Osteoblast (primary cell): ENCODE measurements at places on chromosomes 6 and 20.

GRCh38 chr20:31578448-31579138 lies 26.5 kb upstream of the ID1 start:
- no peak for DNase-seq

- no peak for DNase-seq
Measured at GRCh38 chr20:51218603-51219002, 195.7 kb upstream of the KCNG1 start.

- no peak for DNase-seq
Measured at GRCh38 chr6:118606268-118606667, 45.1 kb downstream of the CEP85L start.

DNA sequence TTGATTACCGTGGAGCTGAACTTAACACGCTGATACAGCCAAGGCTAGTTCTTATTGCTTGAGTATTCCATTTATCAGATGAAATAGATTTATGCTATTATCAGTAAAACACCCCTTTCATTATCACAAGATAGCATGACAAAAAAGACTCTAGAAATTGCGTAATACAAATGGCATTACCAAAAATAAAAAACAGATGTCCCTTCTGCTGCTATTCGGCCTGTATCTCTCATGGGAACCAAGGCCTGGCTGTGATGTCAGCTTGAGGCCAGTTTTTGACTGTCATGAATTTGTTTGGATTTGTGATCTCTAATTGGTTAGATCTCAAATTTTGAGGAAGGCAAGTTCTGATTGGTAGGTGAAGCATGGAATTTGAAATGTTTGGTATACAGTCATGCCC lies 25.2 kb downstream of the MEI4 start:
- DNase-seq = no peak

DNA sequence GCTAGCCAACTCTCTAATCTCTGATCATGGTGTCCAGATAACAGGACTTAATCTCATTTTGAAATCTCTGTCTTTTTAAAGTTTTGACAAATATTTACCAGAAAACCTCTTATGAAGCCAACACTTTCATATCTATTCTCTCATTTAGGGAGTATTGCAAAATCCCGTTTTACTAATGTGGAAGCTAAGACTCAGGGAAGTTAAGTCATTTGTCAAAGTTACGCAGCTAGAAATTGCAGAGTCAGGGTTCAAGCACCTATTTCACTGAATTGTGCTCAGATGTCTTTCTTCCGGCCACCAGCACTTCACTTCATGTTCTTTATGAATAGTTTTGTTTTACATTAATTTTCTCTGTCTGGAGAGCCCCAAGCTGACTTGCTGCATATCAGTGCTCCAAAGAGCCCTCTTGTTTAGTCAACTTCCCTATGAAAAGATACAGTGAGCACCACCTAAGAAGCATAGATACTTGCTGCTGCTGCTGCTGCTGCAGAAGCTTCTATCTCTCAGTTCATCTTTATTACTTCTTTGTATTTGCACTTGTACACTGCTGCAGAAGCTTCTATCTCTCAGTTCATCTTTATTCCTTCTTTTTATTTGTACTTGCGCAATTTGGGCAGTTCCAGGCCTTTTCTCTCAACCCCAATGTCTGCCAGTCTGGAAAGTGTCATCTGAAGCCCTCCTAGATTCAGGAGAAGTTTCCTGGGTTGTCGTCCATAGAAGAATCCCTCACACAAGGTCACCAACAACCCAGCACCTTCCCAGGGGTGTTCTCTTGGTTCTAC lies 329.7 kb downstream of the MAFB start:
- DNase-seq = no peak

DNA sequence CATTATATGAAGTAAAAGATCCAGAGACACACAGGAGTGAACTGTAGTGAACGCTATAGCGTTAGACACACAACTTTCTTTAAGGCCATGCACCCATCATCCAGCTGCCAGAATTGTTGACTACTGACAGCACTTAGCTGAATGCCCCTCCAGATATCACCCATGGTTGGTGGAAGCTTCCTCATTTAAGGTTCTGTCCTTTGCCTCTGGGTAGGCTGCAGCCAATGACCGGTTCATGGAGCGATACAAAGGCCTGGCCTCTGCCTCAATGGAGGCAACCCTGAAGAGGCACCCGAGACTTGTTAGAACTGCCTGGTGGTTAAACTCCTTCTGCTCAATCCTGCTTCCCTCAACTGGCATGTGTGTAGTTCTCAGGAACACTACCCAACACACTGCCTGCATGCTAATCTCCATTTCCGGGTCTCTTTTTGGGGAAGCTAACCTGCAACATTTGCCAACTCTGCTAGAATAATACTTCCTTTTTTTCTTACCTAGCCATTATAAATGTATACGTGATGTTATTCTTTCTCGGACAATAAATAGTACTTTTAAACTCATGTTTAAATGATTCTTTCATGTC lies 49.8 kb upstream of the THEMIS start:
- DNase-seq = no peak

GRCh38 chr20:58722877-58723627 lies 30.5 kb downstream of the NPEPL1 start:
- DNase-seq = no peak

DNA sequence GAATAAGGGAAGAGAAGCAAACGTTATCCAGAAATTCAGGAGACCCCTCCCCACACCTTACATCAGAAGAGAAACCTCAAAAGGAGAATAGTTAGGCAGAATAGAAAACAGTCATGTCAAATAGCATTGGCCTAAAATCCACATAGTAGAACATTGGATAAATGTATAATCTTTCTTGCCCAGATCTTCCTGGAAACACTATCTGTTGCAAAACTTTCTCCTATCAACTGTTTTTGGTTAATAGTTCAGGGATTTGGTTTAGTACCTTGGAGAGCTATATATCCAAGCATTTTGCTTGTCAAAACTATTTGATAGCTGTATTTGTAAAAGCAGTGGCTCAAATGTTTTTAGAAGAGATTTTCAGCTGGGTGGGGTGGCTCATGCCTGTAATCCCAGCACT lies 74.3 kb upstream of the PHACTR2 start:
- no peak for DNase-seq

DNA sequence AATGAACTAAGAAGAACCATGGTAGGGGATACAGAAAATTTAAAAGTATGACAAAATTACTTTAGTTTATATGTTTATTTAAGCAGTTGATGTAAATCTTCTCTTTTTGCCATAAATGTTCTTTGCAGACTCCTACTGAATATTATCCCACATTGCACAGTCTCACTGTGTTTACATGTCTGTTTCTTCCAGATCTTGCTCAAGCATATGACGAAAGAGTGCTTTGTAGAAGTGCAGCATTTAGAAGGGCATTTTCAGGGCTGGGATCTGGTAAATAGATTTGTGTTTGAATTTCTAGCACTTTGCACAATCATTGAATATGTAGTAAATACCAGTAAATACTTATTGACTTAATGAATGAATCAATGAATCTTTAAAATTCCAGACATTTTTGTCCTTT lies 152.0 kb upstream of the EPHA7 start:
- DNase-seq = no peak

GRCh38 chr20:57079031-57080005 lies 187.1 kb downstream of the BMP7 start:
- no peak for DNase-seq

DNA sequence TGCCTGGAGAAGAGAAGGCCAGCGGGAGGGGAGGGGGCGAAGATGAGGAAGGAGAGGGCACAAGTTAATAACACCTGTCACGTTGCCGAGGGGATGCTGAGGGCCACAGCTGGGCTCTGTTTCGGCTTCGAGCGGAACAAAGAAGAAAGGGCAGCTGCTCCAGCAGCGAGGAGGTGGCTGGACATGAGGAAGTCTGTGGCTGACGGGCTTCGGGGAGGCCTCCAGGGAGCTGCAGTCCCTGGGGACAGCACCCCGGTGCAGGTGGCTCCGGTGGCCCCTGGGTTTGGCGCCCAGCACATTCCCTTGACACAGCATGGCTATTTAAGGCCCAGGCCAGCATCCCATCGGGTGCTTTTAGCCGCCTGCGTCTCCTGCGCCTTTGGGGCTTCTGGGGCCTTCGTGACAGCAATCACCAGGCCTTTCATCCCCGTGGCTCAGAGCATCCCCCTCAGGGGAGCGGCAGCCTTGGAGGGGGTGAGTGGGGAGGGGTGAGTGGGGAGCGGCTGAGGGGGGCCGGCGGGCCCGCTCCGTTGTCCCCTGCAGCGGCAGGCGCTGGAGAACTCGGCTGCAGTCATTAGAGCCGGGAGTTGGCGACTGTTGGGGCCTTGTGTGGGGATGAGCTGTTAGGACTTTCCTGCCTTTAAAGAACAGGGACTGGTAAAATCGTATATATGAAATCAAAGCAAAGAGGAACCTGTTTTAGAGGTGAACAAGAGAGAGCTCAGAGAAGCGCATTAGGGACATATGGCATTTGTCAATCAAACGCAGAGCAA lies 99.0 kb downstream of the TMEM242 start:
- peak; percentile 84 for DNase-seq

DNA sequence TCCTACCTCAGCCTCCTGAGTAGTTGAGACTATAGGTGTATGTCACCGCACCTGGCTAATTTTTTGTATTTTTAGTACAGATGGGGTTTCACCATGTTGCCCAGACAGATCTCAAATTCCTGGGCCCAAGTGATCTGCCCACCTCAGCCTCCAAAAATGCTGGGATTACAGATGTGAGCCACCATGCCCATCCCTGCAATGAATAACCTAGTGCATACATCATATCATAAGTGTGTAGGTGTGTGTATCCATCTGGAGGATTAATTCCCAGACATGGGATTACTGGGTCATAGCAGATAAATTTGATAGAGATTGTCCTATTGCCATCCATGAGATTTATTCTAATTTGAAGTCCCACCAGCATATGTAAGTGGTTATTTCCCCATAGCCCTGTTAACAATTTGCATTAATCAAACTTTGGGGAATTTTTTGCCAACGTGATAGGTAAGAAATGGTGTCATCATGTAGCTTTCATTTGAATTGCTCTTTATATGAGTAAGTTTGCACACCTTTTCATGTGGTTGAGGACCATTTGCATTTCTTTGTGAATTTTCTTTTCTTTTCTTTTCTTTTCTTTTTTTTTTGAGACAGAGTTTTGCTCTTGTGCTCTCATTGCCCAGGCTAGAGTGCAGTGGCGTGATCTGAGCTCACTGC lies 29.9 kb upstream of the BACH2 start:
- no peak for DNase-seq

DNA sequence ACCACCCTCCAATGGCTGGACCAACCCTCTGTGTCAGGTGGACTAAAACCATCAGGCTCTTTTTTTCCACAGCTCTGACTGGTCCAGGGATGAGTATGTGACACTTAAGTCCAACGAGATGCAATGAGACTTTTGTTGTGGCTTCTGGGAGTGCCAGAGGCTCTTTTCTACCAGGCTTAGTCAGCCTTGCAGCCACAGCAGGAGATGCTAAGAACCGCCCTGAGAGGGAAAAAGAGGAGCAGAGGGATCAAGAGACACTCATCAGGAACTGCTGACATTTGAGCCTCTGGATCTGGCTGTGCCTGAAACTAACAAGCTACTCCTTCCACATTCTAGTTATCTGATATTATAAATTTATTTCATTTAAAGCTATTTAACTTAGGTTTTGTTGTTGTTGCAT lies 270.9 kb upstream of the SULF2 start:
- no peak for DNase-seq

DNA sequence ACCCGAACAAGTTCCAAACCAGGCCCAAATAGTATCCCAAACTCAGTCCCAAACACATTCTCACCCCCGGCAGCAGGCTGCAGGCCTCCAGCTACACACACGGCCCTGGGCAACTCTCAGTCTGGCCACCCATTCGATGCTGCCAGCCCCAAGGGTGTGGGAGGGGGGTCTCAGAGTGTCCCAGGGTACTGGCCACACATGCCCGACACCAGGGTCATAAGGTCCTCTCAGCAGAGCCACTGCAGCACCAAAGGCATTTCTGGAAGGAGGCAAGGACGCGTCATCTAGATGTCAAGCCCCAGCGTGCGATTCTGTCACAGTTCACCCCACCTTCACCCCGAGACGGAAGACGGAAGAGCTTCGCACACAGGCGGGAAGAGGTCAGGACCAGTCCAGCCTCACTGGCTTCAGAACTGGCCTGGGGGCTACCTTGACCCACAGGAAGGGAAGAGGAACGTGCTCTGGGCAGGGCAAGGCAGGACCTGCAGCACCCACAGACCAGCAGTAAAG lies 9.5 kb downstream of the MYL9 start:
- peak; percentile 90 for DNase-seq

GRCh38 chr6:136718476-136718875 lies 73.8 kb downstream of the MAP3K5 start:
- DNase-seq = no peak

DNA sequence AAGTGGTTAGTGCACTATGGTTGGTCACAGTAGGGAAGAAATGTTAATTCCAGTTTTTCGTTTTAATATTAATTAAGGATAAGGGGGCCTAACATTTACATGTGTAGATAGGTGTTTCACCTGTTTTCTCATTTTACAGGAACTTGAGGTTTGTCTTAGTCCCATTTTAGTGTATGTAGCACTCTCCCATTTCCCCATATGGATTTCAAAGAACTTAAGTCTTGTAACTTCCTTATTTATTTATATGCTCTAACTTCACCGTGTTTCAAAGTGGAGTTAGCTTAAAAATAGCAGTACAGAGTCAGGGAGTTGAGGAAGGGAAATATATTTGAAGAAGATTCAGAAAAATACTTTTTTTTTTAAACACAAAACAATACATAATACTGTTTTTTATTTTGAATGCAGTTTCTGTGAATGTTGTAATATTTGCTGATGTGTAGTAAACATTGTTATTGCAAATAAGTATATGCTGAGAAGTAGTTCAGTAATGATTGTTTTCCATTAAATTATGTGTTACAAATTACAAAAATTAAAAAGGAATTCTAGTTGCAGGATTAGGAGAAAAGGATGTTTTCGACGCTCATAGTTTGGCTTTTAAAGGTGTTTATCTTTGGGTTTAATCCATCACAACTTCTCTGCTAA lies 3.5 kb downstream of the SCAF8 start:
- DNase-seq = no peak

- DNase-seq = no peak
Measured at GRCh38 chr6:160070831-160071230, 50.8 kb upstream of the SLC22A1 start.

- DNase-seq = no peak
Measured at GRCh38 chr6:117918454-117918853, 11.4 kb downstream of the SLC35F1 start.

DNA sequence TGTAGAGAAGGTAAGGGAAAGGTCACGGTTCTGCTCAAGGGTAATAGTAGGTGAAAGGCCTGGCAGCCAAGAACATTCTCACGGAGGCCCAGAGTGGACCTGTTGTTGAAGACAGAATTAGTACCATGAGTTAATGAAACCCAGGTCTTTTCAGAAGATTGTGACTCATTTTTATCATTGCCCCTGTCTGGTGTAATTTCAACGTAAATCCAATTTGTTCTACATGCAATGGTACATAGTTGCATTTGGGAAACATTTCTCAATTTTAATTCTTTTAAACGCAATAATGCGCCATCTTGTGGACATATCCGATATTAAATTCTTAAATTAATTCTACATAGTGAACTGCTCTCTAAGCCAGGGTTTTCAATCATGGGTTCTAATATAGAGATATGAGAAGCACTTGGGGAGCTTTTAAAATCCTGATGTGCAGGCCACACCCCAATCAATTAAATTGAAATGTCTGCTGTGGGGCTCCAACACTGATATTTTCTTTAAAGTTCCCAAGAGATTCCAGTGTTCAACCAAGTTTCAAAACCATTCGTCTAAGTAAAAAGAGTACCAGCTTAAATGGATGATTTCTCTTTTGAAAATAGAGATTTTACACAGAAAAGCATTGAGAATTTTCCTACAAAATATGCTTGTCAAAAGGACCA lies 257.4 kb downstream of the PLCB1 start:
- DNase-seq = no peak

GRCh38 chr6:74256781-74257180 lies 560.8 kb downstream of the CD109 start:
- DNase-seq = no peak

GRCh38 chr6:149454346-149454848 lies 30.4 kb downstream of the ZC3H12D start:
- peak; percentile 100 for DNase-seq

- DNase-seq = no peak
Measured at GRCh38 chr6:119738425-119738824, 388.9 kb upstream of the MAN1A1 start.
